ENCODE measurements at places on chromosomes 3 and 15.

DNA sequence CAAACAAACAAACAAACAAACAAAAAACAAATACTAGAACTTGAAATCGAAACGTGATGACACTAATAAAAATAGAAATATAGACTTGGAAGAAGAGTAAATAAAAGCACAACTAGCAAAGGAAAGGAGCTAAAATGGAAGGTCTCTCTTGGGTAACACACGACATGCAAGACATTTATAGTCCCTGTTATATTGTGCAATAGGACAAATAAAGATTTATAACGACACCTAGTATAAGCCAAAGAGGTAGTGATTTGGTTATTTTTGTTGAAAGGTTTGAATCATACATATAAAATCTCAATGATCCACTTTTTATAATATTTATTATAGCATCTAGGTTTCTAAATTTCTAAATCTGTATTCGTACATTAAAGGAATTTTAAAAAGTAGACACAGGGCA, 349.6 kb downstream of the CHST2 start:
- no peak for DNase-seq

- no peak for DNase-seq
These were observed 1.7 kb upstream of the PSTPIP1 start for GRCh38 chr15:76993114-76993725.

DNA sequence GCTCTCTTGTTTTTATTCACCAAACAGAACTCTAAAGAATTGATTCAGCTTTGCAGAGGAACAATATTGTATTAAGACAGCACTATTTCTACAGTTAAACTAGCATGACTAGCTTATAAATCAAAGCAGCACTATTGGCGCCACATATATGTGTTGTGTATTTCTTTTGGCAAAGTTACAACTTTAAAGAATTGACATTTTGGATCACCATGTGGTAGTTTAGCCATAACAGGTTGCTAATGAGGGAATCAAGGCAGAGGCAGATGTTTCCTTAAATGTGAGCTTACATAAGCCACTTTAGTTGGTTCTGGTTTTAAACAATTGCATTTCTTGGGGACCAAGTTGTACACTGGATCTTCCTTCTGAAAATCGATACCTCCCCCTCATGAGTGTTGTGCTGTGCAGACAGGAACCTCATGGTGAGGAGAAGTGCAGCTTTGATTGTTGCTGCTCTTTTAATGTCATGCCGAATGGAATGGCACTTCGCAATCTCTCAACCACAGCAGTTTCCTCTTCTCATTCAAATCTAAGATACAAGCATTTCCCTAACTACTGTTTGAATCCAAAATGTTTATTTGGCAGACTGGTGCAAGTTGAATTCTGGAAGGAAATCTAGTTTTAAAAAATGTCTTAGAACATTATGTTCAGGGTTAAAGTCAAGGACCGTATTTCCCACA, 151.2 kb downstream of the MYRIP start:
- no peak for DNase-seq

DNA sequence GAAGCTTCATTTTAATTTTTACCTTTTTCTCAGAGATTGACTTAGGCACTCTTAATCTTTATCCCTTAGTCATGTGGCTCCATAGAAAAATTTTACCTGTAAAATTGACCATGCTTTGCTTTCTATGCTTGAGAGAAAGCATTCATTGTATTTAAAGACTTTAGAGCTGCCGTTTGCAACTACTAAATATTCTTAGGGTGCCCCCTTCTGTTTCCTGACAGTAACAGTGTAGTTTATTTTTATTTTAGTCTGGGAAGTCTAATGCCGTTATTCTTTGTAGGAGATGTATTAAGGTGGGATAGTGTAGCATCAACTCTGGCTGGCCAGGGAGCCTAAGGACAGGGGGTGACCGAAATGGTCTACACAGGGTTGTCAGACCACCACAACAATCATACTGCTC, 84.5 kb upstream of the SYNPR start:
- peak; percentile 77 for DNase-seq

DNA sequence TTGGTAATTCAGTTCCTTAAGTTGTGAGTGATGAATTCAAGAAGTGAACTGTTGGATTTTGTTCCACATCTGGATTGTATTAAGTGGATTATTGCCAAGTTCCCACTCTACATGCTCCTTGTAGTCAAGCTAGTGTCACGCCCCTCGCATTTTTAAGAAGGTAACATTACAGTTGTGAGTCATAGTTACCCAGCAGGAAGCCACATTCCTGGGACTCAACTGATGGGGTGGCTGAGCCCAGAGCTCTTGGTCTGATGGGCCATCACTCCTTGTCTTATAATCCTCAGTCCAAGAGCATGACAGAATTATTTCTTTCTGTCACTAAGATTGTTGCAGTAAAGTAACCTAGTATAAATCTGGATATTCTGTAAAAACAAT, 102.7 kb downstream of the PTPRG start:
- peak; percentile 79 for DNase-seq
